ENCODE measurements at places on chromosomes 7 and 10. TPM values are rescaled to one million over a fixed set of nuclear protein-coding genes. Genes with fewer than 3 reads are reported as not detected.

Gene DUS4L
- 8.4 TPM for total RNA-seq

Gene PPP1R9A
- 14.9 TPM for total RNA-seq

Gene BLNK
- 128 TPM for total RNA-seq

Gene FAM237B
- total RNA-seq = not detected

Gene CALML3
- not detected for total RNA-seq

Gene ANKRD30A
- not detected for total RNA-seq

Gene MRPS33
- total RNA-seq = 5.9 TPM

Gene ZSCAN25
- 26.4 TPM for total RNA-seq

Gene TMEM176B
- 107 TPM for total RNA-seq

Gene CUX1
- 73.1 TPM for total RNA-seq

Gene XRCC2
- 1.6 TPM for total RNA-seq

Gene MUC3A
- total RNA-seq = 0.52 TPM

Gene CDC123
- 52.7 TPM for total RNA-seq

Gene OR2A12
- total RNA-seq = not detected

Gene SPDYE17
- total RNA-seq = not detected

Gene CLRN3
- not detected for total RNA-seq

Gene PPP1R17
- total RNA-seq = not detected

Gene ABHD11
- total RNA-seq = 24.8 TPM

Gene OTUD1
- 34.4 TPM for total RNA-seq

Gene DMBT1
- total RNA-seq = not detected

Gene GDF10
- total RNA-seq = not detected

Gene CYP2C9
- total RNA-seq = not detected

Data from spleen (tissue), 13 donors.